ENCODE measurements at places on chromosomes 7 and 10. TPM values are rescaled to one million over a fixed set of nuclear protein-coding genes. Genes with fewer than 3 reads are reported as not detected.

Gene MYO1G
- not detected for total RNA-seq

Gene ALOX5
- total RNA-seq = not detected

Gene ASB15
- total RNA-seq = not detected

Gene NME8
- total RNA-seq = not detected

Gene RHEB
- 81.5 TPM for total RNA-seq
